Activated CD4-positive, CD25-positive, alpha-beta regulatory T cell (primary cell): ENCODE measurements at places on chromosomes 6 and 20.

GRCh38 chr20:54162378-54163009 is 11.3 kb downstream of the CYP24A1 start:
- DNase-seq, result no peak

DNA sequence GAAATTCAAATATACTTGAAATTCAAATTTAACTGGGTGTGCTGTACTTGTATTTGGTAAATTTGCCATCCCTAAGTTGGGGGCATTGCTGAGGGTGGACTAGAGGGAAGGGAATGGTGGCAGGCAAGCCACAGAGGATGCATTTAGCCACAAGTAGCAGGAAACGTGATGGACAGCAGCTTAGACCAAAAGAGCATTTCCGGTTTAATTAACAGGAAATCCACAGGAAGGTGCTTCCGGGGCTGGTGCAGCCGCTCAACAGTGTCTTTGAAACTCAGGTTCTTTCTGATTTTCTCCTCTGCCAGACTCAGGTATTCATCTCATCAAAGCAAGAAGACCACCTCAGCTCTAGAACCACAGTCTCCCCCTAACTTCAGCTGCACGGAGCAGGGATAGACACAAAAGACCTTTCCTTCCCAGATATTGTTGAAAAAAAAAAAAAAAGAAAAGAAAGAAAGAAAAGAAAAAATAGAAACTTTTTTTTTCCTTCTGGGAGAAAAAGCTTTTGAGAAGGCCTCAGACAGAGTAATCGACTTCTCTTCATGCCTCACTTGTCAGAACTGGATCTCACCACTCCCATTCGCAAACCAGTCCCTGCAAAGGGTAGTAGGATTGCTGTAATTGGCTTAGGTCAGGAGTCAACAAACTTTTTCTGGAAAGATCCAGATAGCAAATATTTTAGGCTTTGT is 8.0 kb upstream of the BCAS1 start:
- no peak for DNase-seq

- DNase-seq, result no peak
Observed at GRCh38 chr6:137734005-137734874, 132.8 kb upstream of the TNFAIP3 start.

DNA sequence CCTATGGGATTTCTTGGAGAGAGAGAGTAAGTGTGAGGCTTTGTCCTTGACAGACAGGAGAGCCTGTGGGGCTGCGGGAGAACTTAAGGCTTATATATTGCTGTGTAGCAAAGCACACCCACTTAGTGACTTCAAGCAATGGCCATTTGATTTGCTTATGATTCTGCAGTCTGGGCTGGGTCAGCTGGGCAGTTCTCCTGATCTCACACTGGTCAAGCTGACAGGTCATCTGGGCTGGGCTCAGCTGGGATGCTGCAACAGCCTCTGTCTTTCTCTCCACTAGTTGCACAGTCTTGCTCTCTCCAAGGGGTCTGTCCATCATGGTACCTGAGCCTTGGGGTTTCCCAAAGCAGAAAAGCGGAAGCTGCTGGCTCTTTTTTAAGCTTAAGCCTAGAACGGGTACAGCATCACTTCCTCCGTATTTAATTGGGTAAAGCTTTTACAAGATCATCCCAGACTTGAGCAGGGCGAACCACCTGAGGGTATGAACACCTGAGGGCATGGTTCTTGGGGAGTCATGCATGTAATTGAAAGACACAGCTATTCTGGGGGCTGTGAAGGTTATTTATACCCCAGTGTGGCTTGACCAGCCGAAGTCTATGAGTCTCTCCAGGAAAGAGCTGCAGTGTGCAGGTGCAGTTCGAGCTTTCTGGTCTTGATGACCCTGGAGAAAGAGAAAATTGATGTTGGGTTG is 13.3 kb upstream of the GGTLC1 start:
- no peak for DNase-seq

DNA sequence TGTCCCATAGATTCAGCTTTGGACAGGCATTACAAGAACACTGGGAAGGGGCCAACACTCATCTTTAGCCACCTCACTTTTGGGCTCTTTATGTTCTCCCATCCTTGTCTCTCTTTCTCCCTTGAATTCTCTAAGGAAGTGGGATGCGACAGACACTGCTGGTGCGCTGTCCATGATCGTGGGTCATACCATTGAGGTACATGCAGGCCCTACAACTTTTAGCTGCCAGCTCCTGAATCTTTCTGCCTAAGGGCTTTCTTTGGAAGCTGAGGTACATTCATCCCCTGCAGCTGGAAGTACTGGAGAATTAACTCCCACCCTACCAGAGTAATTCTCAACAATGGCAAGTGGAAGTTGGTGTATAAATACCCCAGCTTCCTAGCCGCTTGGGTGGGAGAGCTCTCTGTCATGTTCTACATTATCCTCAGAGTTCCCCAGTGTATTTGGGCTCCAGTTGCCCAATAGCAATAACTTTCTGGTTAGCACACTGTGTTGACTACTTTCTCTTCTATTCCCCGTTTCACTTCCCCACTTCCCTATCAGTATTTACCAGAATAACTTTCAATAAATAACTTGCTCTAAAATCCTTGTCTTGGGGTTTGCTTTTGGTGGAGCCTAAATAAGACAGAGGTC is 309.4 kb upstream of the RNF24 start:
- no peak for DNase-seq

DNA sequence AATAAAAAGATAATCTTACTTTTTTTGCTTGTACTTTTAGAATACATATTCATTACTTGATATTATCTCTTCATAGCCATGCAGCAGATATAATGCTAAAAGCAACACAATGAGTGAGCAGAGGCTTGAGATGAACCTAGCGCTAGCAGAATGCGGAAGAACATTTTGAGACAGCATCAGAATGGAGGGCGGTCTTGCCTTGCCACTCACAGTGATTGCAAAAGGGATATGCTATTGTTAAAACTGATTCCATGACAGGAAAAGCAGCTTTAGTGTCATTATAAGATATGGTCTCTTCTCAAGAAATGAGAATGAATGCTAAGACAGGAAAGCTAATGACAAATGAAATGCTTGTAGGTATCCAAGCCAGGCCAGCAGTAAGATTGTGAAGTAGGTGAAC is 200.0 kb upstream of the GJE1 start:
- no peak for DNase-seq

DNA sequence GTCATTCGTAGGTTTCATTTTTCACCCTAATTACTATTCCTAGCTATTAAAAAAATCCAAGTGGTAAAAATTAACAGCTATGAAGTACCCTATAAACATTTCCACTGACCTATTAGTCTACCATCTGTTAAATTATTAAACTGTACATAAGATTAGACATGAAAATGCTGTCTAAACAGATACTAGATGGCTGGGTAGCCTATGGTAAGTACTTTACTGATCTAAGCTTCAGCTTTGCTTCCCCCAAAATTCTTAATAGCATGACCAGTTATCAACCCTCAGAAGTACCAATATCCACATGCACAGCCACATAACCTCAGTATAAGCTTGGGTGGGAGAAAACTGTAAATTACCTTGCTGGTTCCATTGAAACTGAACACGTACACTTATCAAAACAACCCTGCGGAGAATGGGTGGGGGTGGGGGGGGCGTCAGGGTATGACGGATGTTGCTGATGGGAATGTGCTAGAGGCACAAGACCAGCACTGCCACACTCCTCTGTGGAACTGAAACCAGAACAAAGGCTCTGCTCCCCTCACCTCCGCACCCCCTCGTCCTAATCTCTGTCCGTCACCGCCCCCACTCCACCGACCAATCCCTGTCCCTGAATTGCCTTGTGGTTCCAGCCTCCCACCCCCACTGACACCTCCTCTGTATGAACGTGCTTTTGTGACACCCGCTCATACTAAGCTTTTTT is 45.3 kb downstream of the B4GALT5 start:
- no peak for DNase-seq

GRCh38 chr6:54010340-54011276 is 100.6 kb upstream of the MLIP start:
- DNase-seq, result no peak

DNA sequence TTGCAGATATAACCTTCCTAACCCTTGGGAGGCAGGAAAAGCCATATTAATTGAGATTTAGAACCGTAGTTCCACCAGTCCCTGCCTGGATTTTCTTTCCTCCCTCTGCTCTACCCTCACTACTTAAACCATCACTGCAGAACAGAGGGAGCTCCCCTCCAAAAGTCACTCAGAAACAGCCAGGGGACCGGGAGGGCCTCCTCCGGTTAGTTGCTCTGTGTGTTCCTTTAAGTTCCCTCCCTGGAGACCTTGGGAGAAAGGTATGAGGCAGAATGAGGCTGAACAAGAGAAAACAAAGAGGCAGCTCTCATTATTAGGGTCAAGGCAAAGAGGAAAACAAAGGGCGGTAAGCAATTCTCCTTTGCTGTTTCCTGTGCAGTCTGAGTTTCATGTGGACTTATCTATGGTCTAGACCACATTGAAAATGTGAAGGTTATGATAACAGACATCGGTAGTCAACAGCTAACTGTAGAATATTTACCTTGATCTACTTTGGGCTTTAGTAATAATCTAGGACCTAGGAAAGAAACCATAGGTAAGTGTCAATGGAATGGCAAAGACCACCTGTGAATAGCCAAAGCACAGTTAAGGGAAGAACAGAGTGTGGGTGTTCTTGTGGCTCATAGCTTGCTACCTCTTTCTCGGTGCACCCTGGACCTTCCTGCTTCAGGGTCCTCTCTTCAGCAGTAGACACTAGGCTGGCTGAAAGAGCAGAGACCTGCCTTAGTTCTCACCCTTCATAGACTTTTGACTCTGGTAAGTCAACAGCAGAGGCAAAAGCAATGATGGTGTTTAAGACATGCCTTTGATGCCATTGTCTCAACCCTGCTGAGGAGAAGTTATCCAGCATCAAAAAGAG is 250.9 kb upstream of the CITED2 start:
- no peak for DNase-seq
